ENCODE measurements at places on chromosomes 3 and 15. TPM values are rescaled to one million over a fixed set of nuclear protein-coding genes. Genes with fewer than 3 reads are reported as not detected.

The ITIH3 gene
- not detected for total RNA-seq

The TMEM40 gene
- total RNA-seq: not detected

The CYP1A2 gene
- not detected for total RNA-seq

The FBXL22 gene
- 1.1 TPM for total RNA-seq

The SLCO2A1 gene
- total RNA-seq: not detected

The ANKUB1 gene
- not detected for total RNA-seq

The TGFBR2 gene
- total RNA-seq: 58.3 TPM

The FAM81A gene
- 0.17 TPM for total RNA-seq

The MAPKAPK3 gene
- total RNA-seq: 183 TPM

The ZBED2 gene
- 95.1 TPM for total RNA-seq

The GNAT1 gene
- not detected for total RNA-seq

The SLC12A8 gene
- 0.15 TPM for total RNA-seq

Measured in T-helper 1 cell treated with Interleukin-12 subunit alpha and Interleukin-12 subunit beta and Interleukin-4 antibody, amounts not matched to agents 30 ng/mL and 1 ng/mL, for 36 hours (primary cell).